Pulmonary artery endothelial cell (primary cell): ENCODE measurements at places on chromosomes 16 and 17. TPM values are rescaled to one million over a fixed set of nuclear protein-coding genes. Genes with fewer than 3 reads are reported as not detected.

Gene CRISPLD2
- total RNA-seq, result 0.07 and 0.13 TPM in 2 replicates

Gene CCL15
- total RNA-seq, result not detected in 2 replicates

Gene KRTAP2-1
- not detected in 2 replicates for total RNA-seq

Gene SCGB1C2
- total RNA-seq, result not detected in 2 replicates

Gene KRT13
- not detected in 2 replicates for total RNA-seq

Gene ANKS4B
- not detected in 2 replicates for total RNA-seq

Gene OR3A3
- total RNA-seq, result not detected in 2 replicates

DNA sequence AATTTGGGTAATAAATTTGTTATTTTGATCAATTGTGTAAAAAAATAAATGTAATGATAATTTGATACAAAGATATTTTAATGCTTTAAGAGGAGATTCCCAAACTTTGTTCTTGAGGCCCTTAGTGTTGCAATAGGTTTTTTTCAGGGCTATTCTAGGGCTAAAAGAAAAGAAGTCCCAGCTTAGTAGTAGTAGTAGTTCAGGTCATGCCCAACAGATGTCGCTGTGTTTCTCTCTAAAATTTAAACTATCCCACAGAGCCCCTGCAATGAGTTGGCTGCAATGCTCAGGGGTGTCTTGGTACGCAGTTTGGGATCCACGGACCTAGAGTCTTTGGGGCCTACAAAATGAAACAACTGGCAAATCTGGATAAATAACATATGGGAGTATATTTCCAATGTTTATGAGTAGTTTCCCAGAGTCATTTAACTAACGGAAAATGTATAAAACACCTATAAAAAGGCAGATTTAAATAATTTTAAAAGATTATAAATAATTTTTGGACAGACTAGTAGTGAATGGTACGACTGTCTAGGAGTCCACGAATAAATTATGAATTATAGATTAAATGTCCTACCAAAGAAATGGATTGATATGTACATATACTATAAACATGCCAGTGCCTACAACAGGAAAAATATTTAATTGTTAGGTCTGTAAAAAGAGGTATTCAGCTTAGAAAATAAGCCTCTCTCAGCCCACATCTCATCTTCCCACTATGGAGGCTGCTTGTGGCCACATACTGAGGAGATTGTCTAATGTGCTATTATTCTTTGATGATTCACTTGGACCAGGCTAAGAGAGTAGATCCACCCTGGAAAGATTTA lies 228.5 kb upstream of the PMFBP1 start:
- DNase-seq, result peak; percentile 8

GRCh38 chr17:7515911-7516610 lies 31.9 kb downstream of the POLR2A start:
- no peak for DNase-seq

- no peak for DNase-seq
These were observed 87.0 kb downstream of the HELZ start for GRCh38 chr17:67157732-67158639.

DNA sequence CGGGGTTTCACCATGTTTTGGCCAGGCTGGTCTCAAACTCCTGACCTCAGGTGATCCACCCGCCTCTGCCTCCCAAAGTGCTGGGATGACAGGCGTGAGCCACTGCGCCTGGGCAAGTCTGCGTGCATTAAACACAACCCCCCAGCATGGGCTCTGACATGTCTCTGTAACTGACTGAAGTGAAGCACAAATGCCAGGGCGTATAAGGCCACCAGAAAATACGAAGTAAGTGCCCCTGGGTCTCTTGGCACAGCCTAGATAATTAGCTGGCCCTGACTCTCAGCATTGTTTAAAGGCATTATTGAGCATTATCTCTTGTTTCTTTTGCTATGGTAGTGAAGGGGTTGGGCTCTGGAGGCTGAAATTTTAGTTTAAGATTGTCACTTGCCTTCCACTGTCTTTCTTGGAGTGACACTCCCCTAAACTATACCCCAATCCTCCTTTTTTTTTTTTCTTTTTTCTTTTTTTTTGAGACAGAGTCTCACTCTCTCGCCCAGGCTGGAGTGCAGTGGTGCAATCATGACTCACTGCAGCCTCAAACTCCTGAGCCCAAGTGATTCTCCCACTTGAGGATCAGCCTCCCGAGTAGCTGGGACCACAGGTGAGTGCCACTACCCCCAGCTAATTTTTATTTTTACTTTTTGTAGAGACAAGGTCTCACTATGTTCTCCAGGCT lies 8.2 kb upstream of the SEC14L1 start:
- DNase-seq, result no peak

DNA sequence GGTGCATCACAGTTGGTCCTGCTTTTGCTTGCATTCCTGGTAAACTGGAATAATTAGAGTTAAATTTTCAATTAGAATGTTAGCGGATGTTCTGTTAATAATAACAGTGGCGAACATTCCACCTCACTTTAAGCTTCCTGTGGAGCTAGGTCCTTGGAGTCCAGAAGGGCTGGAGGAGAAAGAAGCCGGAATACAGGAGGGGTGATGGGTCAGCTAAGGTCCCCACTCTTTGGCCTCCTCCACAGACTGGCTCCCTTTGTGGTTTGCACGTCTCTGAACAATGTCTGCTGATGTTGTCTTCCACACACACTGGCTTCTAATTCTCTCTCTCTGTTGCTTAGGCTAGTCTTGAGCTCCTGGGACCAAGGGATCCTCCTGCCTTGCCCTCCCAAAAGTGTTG lies 35.0 kb upstream of the ETV4 start:
- DNase-seq, result no peak

GRCh38 chr17:53492532-53492931 lies 330.2 kb upstream of the KIF2B start:
- no peak for DNase-seq

GRCh38 chr17:30520882-30521281 lies 43.7 kb downstream of the GOSR1 start:
- DNase-seq, result no peak

- DNase-seq, result no peak
These were observed 16.3 kb downstream of the KANSL1 start for GRCh38 chr17:46176975-46177374.

GRCh38 chr17:56898874-56899273 lies 15.0 kb downstream of the TRIM25 start:
- no peak for DNase-seq

DNA sequence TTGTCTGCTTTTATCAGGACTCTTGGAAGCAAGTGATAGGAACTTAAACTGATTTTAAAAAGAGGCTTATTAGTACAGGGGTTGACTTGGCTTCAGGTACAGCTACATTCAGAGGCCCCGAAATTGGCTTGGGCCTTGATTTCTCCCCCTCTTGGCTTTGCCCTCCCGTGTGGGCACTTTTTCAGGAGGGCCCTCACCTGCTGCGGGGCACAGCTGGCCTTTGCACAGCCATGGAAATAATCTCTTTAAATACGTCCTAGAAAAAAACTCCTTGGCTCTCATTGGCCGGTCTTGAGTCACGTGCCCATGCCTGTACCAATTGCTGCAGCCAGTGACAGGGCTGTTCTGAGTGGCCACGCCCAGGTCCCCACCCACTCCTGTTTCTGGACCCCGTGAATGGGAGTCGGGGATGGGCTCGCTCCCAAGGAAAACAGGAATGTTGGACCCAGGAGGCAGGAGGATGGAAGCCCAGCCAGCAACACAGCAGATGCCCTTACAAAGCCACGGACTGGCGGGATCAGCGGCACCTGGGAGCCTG lies 15.0 kb downstream of the CA5A start:
- DNase-seq, result no peak

DNA sequence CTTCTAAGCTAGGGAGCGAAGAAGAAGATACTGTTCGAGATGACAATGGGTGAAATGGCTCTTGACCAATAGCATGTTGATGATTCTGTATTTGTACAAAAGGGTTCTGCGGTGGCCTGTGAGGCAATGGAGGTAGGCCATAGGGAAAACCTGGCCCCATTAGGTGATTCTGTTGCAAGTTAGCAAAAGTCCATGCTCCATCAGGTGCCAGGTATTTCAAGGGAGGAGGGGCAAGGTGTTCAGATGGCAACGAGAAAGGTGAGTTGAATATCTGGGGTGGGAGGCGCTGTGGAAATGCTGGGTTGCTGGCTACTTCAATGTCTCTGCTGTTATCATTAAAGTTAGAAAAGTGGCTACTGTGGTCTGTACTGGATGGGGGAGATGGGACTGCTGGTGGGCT lies 62.8 kb downstream of the CACNG1 start:
- no peak for DNase-seq

DNA sequence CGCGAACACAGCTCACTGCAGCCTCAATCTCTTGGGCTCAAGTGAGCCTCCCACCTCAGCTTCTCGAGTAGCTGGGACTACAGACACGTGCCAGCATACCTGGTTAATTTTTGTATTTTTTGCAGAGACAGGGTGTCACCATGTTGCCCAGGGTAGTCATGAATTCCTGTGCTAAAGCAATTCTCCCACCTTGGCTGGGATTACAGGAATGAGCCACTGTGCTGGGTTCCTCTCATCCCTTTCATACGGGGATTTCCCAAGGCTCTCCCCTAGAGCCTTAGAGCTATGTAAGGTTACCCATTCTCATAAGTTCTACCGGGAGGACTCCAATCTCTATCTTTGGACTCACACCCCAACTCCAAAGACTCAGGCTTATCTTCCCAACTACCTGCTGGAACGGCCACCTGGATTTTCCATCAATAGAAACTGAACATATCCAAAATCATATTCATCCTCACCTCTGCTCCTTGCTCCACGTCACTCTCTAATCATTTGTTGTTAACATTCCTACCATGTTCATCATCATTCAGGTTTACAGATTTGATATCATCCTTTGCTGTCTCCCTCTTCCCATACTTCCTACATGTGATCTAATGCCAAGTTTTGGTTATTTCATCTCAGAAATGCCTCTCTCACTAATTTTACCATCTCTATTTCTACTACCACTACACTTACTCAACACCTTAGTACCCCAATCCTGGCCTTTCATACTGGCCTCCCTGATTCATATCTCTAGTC lies 92.5 kb downstream of the NCOR1 start:
- DNase-seq, result no peak

DNA sequence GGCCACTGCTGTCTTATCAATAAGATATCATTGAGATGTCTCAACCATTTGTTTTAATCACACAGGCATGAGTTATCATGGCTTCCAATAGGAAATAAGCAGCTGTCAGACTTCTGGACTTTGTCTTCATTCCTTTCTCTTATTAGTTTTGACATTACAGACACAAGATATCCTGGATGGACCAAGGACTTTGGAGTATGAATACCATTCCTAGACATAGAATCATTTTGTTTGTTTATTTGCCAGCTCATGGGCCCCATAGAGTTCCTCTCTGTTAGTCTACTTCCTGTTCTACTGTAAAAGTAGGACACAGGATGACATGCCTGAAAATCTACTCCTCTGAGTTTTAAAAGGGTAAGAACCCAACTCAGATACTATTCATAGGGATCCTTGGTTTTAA lies 77.7 kb upstream of the KCNJ16 start:
- peak; percentile 3 for DNase-seq

GRCh38 chr16:84367750-84368307 lies 509 bp upstream of the ATP2C2 start:
- DNase-seq, result no peak
